Inflammatory macrophage treated with lipopolysaccharide for 1 hour (primary cell): ENCODE measurements at places on chromosomes 6 and 20.

DNA sequence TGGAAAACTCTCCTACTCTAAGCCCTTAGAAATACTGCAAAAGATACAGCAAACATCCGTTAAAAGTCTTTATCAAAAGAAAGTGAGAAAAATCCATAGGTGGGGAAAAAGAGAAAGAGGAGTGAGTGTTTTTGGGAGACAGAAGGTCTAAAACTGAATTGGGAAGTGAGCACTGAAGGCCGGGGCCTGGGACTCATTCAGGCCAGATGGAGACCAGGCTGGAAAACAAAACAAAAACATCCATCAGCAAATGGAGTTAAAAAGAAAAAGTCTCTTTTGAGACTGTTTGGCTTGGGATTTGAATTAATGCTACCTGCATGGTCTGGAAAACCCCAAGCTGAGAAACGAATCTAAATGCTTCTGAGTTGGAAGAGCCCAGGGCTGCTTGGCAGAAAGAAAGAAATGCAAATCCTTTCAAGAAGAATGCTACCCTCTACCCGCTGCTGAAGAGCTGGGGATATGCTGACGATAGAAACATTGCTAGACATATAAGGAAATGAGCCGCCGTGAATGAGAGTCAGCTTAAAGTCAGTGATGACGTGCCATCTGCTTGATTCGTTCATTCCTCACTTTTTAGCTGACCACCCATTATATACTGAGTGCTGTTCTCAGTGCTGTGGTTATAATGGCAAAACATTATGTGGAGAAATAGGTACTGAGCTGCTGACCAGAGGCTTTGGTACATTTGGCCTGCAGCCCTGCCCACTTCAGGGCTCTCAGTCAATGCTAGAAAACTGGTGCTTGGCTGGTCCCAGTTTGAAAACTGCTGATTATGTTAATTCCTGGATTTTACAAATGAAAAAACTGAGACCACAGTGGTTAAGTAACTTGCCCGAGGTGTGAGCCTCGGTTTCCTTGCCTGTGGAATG lies 28.0 kb upstream of the TULP4 start:
- no peak for DNase-seq

GRCh38 chr6:45305546-45305945 lies 22.6 kb upstream of the RUNX2 start:
- no peak for DNase-seq

- DNase-seq = no peak
Observed at GRCh38 chr6:90887764-90888163, 300.9 kb upstream of the MAP3K7 start.

- DNase-seq = peak; percentile 69
Observed at GRCh38 chr20:31667315-31668285, 29.9 kb downstream of the COX4I2 start.

GRCh38 chr6:158789115-158789917 lies 29.9 kb downstream of the EZR start:
- no peak for DNase-seq

- no peak for DNase-seq
Observed at GRCh38 chr20:62805155-62805710, 598 bp downstream of the OGFR start.

GRCh38 chr20:36607586-36608387 lies 2.2 kb downstream of the RAB5IF start:
- no peak for DNase-seq

DNA sequence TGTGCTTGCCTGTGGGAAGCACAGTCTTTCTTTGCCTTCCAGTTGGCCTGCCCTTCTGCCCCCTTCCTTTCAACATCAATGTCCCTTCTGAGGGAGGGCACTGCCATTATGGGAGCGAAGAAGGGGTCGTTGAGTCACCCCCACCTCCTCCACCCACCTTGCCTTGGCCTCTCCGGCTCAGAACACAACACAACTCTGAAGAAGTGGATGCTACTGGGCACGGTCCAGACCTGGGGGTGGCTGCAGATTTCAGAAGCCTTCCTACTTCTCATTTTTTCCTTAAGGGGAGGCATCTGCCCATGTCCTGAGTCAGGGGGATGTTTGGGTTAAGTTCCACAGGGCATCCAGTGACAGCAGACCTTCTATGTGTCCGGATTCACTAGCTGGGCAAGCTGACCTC lies 72.1 kb downstream of the GFOD1 start:
- no peak for DNase-seq

DNA sequence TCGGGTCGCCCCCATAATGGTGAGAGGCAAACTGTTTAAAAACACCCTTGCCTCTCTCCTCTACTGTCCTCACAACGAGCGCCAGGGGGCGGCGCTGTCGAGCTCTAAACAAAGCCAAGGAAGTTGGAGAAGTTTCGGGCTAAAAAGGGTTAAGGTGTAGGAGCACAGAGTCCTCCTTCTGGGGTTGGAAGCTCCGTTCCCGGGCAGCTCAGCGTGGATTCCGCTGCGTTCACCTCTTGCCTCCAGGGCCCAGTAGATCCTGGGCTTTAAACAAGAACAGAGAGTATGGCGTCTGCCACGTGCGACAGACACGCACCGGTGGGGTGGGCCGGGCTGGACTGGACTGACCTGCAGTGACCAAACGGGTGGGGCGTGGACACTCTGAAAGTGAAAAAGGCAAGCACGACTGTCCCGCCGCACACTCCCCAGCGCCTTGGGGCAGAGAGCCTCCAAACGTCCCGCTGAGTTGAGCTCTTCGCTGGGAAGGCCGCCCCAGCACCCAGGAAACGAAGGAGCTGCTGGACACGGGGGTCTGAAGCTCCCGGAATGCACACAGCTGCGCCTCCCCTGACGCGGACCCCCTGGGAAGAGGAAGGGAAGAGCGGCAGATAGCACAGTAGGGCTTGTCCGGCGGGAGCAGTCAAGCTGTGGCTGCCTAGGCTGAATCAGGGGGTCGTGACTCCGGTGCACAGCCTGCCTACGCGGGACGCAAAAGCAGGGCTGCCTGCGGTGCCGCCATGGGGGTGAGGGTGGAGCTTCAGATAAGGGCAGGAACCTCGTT lies 1.6 kb upstream of the THBD start:
- peak; percentile 79 for DNase-seq

GRCh38 chr20:21167261-21167660 lies 41.4 kb downstream of the KIZ start:
- DNase-seq = no peak

DNA sequence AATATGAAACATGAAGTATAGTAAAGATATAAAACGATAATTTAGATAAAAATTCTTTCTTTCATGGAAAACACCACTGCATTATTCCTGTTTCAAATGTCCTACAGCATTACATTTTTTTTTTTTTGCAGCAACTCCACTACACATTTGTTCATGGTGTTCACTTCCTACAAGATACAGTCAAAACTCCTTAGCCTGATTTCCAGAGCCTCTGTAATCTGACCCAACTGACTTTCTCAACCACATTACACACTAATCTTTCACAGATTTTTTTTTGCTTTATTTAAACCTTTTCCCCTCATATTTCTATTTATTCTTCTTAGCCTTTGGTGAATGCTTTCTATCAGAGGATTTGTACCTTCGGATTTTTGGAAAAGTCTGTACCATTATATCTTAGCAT lies 176.5 kb upstream of the PDE7B start:
- DNase-seq = no peak

- DNase-seq = no peak
Observed at GRCh38 chr6:130632897-130633296, 194.3 kb upstream of the SMLR1 start.

DNA sequence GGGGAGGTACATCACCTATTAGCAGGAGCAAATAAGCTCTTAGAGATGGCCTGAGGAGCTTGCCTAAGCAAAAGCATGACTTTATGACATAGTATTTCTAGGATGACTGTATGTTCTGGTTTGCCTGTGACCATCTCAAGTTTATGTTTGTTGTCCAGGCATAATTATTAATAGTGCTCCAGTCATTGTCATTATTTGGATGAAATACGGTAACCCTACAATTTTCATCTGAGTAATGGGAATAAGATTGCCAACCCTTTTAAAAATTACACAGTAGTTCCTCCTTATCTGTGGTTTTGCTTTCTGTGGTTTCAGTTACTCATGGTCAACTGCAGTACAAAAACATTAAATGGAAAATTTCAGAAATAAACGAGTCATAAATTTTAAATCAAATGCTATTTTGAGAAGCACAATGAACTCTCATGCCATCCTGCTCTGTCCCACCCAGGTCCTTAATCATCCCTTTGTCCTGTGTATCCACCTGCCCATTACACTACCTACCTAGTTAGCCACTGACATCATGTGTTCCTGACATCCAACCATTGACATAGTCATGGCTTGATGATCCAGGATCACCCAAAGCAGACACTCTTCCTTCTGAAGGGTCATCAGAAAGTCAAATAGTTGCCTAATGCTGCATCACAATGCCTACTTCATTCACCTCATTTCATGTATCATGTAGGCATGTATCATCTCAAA lies 27.0 kb upstream of the TFB1M start:
- DNase-seq = peak; percentile 58

- DNase-seq = no peak
Observed at GRCh38 chr6:155604991-155605390, 149.4 kb upstream of the NOX3 start.

DNA sequence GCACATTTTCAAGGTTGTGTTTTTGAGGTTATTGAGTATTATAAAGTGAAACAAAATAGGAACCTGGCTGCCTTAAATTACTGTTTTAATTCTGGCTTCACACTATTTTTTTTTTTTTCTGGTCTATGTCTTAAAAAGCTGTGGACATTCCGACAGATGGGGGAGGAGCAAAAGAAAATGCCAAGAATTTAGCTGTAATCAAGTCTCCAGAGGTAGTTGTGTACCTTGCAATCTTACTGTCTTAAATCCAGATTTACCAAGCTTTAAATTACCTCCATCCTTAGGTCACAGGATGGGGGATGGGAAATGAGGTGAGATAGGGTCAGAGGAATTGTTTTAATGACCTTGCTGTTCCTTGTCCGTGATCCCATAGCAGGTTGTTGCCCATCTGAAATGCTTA lies 182.8 kb downstream of the UTRN start:
- no peak for DNase-seq
